ENCODE measurements at places on chromosomes 12 and 14. TPM values are rescaled to one million over a fixed set of nuclear protein-coding genes. Genes with fewer than 3 reads are reported as not detected.

DNA sequence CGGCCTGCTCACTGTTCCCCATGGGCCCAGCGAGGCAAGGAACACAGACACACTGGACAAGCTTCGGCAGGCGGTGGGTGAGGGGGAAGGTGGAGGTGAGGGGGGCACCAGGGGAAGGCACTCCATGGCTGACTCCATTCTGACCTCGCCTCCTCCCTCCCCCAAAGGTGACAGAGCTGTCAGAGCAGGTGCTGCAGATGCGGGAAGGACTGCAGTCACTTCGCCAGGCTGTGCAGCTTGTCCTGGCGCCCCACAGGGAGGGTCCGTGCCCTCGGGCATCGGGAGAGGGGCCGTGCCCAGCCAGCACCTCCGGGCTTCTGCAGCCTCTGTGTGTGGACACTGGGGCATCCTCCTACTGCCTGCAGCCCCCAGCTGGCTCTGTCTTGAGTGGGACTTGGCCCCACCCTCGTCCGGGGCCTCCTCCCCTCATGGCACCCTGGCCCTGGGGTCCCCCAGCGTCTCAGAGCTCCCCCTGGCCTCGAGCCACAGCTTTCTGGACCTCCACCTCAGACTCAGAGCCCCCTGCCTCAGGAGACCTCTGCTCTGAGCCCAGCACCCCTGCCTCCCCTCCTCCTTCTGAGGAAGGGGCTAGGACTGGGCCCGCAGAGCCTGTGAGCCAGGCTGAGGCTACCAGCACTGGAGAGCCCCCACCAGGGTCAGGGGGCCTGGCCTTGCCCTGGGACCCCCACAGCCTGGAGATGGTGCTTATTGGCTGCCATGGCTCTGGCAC lies 10.6 kb downstream of the MCRS1 start:
- no peak for DNase-seq

DNA sequence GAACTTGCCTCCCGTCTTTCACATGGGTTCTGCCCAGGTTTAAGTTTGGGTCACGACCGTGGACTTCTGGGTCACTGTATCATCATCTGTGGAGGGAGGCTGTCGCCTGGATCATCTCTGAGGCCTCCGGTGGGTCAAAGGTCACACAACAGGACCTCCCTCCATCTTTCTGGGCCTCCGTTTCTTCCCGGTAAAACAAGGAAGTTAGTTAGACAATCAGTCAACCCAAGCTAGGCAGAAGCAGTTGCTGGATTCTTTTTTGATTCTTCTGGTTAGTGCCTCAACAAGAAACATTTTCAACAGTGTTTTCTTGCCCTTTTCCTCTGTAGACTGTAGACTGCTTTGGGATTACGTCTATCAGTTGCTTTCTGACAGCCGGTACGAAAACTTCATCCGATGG lies 186.6 kb upstream of the BCL2L14 start:
- no peak for DNase-seq

DNA sequence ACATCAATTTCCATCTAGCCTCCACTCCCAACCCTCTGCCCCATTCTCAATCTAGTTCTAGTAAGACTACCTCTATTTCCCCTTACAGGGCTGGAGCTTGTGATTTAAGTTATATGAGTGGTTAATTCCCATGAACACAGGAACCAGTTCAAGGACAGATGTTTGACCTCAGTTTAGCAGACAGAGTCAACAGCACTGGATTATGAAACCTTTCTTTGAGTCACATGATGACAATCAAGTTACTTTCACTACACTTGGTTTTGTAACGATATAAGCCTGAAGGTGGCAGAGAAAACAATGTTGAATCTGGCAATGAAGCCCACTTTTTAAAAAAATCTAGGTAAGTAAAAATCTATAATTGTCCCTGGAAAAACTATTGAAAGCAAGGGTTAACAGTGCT lies 1646.2 kb upstream of the FLRT2 start:
- no peak for DNase-seq

- DNase-seq: no peak
Observed at GRCh38 chr12:104501660-104502059, 44.9 kb downstream of the CHST11 start.

GRCh38 chr12:42468921-42469320 lies 120.6 kb downstream of the PRICKLE1 start:
- no peak for DNase-seq

- no peak for DNase-seq
Observed at GRCh38 chr12:106599302-106599701, 16.5 kb downstream of the RFX4 start.

DNA sequence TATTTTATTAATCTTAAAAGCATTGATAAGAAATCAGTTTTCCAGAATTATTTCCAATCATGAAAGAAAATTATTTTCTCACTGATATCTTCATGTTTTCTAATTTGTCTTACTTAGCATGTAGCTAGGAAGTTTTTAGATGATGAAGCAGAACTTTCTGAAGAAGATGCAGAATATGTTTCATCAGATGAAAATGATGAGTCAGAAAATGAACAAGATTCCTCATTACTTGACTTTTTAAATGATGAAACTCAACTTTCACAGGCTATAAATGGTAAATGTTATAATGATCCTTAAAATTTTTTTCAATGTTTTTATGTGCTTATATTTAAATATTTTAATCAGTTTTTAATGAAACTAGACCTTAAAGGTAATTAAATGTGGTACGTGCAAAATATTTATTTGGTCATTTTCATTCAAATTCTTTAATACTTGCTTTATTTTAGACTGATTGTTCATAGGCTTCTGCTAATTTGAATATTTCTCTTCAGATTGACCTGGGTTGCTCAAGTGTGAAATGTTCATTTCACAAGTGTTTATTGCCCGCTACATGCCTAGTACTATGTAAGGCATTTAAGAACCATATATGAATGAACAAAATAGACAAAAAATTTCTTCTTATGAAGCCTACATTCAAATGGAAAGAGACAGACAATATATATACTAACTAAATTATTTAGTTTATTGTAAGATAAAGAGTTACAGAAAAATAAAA lies 49.5 kb downstream of the FANCM start:
- no peak for DNase-seq

CLEC2D gene
- 3.5 TPM for total RNA-seq

DNA sequence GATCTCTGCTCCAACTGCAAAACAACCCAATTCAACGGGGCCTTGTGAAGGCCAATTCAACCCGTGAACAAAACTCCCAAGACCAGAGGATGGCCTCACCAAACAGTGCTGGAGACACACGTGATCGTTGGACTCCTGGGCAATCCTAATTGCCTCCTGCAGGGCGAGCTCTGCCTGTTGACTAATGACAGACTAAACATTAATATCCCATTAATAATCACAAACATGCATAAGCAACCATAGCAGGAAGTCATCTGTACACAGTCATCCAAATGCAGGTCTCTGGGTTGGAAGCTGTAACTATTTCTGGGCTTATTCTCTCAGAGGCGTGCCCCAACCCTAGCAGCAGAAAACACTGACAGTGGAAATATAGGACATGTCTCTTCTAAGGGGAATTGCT lies 21.0 kb downstream of the ANAPC5 start:
- DNase-seq: no peak

- no peak for DNase-seq
Observed at GRCh38 chr12:44881197-44881596, 5.1 kb upstream of the NELL2 start.

DNA sequence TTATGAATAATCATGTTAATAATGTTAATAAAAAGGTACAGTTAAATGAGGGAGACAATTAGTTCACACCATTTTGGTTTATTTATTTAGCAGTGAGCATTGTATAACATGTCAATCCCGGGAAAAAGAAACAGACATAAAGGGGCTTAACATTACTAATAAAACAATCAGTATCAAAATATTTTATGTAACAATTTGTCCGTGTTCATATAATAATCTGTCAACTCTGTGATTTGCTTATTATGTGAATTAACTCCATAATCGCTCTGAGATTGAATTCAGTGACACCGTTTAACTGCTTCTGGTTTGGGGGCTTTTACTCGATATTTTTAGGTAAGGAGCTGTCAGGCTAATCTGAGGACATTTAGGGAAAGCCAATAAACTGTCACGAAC lies 95.8 kb upstream of the HMGA2 start:
- DNase-seq: no peak

- no peak for DNase-seq
Observed at GRCh38 chr14:61591862-61592261, 103.5 kb upstream of the HIF1A start.

SLC5A8 gene
- not detected for total RNA-seq

SMCO2 gene
- not detected for total RNA-seq

DNA sequence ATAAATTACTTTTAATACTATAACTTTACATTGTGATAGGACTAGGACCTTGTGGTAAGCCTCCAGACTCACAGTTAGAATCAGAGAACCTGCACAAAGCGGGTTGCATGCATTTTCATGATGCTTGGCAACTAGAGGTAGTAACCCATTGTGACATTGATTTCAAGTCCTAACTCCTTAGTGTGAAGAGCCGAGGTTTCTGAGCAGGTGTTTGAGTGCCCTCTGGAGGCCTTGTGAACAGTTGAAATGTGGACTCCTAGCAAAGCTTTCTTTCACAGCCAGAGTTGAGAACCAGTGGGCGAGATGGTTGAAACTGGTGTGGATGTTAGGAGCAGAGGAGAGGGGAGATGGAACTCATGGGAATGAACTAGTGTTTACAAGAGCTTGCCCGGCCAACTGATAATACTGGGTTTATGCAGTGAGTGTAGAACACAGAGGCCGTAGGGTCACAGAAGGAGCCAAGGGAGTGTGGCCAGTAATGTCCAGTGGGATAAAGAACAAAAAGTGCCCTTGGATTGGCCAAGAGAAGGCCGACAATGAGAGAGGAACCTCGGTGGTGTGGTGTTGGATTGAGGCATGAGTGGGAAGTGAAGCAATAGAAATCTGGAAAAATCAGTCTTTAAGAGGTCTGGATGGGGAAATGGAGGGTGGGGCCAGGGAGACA lies 10.9 kb downstream of the ZNF664 start:
- DNase-seq: peak; percentile 32

DNA sequence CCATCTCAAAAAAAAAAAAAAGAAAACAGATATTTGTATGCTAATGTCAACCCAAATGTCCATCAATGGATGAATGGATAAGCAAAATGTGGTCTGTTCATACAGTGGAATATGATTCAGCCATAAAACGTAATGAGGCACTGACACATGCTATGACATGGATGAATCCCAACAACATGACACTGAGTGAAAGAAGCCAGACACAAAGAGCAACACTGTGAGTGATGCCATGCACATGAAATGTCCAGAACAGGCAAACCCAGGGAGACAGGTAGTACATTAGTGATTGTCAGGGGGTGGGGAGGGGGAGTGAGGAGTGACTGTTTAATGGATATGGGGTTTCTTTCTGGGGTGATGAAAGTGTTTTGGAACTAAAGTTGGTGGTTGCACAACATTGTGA lies 50.2 kb downstream of the ARL6IP4 start:
- DNase-seq: no peak

DNA sequence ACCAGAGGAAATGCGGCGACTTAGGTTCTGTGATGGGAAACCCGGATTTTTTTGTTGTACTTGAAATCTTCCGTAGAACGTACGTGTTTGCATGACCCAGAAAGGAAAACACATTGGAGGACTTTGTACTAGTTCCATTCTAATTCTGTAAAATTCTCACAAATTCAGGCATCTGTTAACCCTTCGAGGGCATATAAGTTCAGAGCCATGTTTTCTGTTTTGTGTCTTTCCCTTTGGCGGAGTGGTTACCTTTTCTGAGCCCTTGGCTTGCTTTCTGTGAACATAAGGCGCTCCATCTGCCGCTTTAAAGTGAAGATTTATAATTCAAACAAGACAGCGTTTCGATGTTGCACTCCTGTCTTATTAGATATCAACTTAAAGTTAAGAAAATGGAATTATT lies 34.2 kb downstream of the BICD1 start:
- DNase-seq: no peak

DNA sequence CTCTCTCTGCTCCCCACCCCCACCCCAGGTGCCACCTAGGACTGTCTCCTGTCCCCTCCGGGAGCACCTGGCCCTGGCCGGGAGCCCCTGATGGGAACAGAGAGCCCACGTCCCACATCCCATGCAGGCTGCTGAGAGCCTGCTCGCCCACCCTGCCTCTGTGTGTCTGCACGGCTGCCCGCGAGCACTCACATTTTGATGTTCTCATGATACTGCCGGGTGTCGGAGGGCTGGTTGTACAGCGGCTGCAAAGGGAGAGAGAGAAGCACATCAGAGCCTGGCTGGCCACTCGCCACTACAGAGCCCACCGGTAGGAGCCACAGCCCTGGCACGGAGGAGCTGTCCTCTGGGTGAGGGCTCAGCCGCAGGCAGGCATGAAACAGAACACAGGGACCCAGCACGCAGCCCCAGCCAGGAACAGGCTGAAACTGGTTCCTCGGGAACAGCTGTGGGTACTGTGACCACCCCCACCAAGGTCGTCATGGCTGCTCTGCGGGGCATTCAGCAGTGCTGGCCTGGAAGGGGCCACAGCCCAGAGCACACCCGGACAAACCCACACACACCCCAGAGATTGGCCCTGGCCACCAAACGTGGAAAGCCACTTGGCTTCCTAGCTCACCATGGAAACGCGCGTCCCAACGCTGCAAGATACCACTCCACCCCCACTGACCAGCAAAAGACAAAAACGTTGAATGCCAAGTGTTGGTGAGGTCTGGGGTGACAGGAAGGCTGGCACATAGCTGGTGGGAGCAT lies 117.6 kb downstream of the NCOR2 start:
- DNase-seq: no peak

ACRBP gene
- total RNA-seq: not detected

GRCh38 chr12:48788854-48789775 lies at the start of gene ADCY6:
Gene ADCY6 (minus strand): TSS chr12:48789089. CDS start chr12:48783434, 5,655 bp downstream.
- DNase-seq: peak; percentile 79

ARHGAP5 gene
- 32.1 TPM for total RNA-seq

DNA sequence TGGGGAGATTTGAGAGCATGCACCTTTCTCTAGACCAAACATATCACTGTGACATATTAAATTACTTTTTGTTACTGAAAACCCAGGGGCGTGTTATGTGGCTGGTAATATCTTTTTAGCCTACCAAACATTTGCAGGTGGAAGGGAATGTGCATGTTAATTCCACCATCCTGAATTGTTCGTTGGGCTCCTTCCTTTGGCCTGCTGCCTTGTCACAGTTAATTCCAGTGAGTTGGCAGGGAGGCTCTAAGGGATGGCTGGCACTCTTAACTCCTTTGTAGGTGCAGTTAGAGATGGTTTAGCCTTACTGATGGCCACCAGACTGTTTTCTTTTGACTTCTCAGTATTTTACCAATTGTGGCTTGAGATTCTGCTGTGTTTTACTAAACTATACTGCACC lies 64.5 kb downstream of the DIP2B start:
- DNase-seq: no peak

CD4 gene
- total RNA-seq: not detected

- no peak for DNase-seq
Observed at GRCh38 chr14:104171895-104172294, 33.5 kb downstream of the KIF26A start.

GRCh38 chr12:75814851-75815754 lies 216.5 kb downstream of the PHLDA1 start:
- peak; percentile 20 for DNase-seq
